Thoracic aorta (tissue), 2 donors: ENCODE measurements at places on chromosomes 12 and 14. TPM values are rescaled to one million over a fixed set of nuclear protein-coding genes. Genes with fewer than 3 reads are reported as not detected.

DNA sequence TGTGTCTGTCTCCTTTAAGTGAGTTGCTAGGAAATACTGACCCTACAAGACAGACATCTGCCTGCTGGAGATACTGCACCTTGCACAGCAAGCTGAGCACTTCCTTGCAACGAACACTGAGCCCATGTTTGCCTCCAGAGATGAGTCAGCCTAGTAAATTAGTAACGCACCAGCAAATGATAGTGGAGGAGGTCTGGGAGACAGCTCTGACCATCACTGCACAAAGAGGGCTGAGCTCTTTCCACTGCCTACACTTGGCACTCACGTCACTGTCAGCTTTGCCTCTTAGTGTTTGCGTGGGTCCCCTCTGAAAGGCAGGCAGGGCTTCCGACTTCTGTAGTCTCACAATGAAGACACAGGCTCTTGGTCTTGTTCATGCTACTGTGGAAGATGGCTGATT is 109.0 kb downstream of the APAF1 start:
- no peaks in the 10 kb centered on the region for H3K4me1 ChIP-seq
- H3K36me3 ChIP-seq, result no peaks in the 10 kb centered on the region
- no peak for DNase-seq
- H3K4me3 ChIP-seq, result no peak overlapping the region
- no peak overlapping the region for H3K27ac ChIP-seq

- no peak overlapping the region for H3K4me3 ChIP-seq
- no peak overlapping the region for H3K27ac ChIP-seq
- no peak for DNase-seq
Observed at GRCh38 chr14:99067927-99068326, 204.1 kb downstream of the BCL11B start.

DNA sequence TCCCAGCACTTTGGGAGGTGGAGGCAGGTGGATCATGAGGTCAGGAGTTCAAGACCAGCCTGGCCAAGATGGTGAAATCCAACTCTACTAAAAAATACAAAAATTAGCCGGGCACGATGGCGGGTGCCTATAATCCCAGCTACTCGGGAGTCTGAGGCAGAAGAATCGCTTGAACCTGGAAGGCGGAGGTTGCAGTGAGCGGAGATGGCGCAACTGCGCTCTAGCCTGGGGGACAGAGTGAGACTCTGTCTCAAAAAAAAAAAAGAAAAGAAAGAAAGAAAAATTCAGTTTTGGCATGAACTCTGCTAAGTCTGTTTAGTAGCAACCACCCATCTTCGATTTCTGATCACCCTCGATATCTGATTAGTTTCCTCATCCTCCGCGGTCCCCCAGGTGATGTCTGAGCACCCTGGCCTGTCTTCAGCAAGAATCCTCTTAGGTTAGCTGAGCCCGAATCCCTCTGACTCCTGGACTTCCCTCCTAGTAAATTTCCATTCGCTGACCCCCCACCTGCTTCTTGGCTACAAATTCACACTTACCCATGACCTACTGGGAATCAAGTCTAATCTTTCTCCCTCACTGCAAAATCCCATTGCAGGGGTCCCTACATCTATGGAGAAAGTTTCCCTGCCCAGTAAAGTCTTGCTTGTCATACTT is 879 bp upstream of the HSPB8 start:
- no peaks in the 10 kb centered on the region for H3K36me3 ChIP-seq
- DNase-seq, result no peak
- H3K27ac ChIP-seq, result peak overlapping the region; percentile 95
- H3K4me3 ChIP-seq, result no peak overlapping the region

GRCh38 chr12:89880690-89881350 is 172.2 kb upstream of the ATP2B1 start:
- H3K36me3 ChIP-seq, result no peaks in the 10 kb centered on the region
- no peaks in the 10 kb centered on the region for H3K4me1 ChIP-seq
- no peak overlapping the region for H3K27ac ChIP-seq
- no peak for DNase-seq
- H3K4me3 ChIP-seq, result no peak overlapping the region

DNA sequence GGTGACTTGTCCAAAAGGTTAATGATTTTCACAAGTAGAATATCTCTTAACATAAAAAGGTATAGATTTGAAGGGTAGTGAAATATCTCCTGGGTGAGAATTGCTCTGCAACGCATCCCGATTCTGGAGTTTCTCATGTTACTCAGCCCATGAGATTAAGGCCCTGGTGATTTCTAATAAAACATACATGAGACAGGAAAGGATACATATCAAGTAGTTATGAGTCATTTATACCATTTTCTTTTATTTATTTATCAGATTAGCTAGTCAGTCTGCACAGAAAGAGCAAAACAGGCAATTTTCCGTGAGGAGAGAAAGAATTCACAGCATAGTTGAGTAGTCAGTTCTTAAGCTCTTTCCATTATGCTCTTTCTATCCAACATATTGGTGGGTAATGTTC is 535.6 kb upstream of the ATP2B1 start:
- peaks cover 6% of the 10 kb centered on the region for H3K4me1 ChIP-seq
- no peaks in the 10 kb centered on the region for H3K27me3 ChIP-seq
- no peak for DNase-seq
- H3K27ac ChIP-seq, result no peak overlapping the region

GRCh38 chr14:66293533-66294105 is 192.6 kb upstream of the CCDC196 start:
- no peaks in the 10 kb centered on the region for H3K27me3 ChIP-seq
- no peak for DNase-seq
- no peaks in the 10 kb centered on the region for H3K36me3 ChIP-seq
- H3K27ac ChIP-seq, result no peak overlapping the region
- peak overlapping the region; percentile 29 for H3K4me3 ChIP-seq

DNA sequence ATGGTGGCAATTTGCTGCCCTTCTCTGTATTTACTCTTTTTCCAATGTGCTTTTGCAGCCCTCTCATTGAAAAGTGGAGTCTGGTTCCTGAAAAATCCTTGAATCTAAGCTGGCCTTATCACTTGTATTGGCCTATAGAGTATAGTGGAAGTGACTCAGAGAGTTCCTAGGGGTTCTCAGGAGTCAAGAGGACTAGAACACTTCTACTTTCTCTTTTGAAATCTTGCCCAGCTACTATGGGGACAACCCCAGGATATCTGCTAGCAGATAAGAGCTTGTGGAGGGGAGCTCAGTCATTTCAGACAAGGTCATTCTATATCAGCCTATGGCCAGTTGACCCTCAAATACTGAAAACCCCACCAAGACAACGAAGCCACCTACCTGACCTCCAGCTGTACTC is 26.7 kb upstream of the WSCD2 start:
- no peak for DNase-seq
- H3K36me3 ChIP-seq, result no peaks in the 10 kb centered on the region
- no peaks in the 10 kb centered on the region for H3K4me1 ChIP-seq
- no peak overlapping the region for H3K27ac ChIP-seq

GRCh38 chr12:120757226-120757742 is 31.7 kb downstream of the ACADS start:
- H3K4me1 ChIP-seq, result peaks cover 8% of the 10 kb centered on the region
- H3K4me3 ChIP-seq, result no peak overlapping the region
- no peaks in the 10 kb centered on the region for H3K27me3 ChIP-seq
- no peak for DNase-seq

DNA sequence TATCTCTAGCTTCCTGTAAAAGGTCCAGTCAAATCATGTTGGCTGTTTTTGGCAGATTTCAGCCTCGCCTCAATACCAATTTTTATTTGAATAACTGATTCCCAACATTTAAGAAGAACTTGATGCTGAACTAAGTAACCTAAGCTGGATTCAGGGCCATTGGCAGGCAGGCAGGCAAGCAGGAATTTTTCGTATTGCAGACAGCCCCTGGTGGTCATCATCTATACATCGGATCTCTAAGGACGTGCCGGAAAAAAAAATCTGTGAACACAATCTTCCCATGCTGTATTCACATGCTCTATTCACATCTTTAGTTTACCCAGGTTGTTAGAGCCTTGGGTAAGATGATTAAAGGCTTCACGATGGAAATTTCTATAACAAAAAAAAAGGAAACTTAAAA is 7.0 kb downstream of the VCPKMT start:
- H3K27ac ChIP-seq, result no peak overlapping the region
- H3K4me3 ChIP-seq, result no peak overlapping the region
- H3K4me1 ChIP-seq, result no peaks in the 10 kb centered on the region
- peaks cover 19% of the 10 kb centered on the region for H3K36me3 ChIP-seq
- DNase-seq, result no peak
- H3K27me3 ChIP-seq, result no peaks in the 10 kb centered on the region

GRCh38 chr14:96189281-96189711 is 15.3 kb upstream of the BDKRB2 start:
- H3K36me3 ChIP-seq, result no peaks in the 10 kb centered on the region
- H3K27ac ChIP-seq, result no peak overlapping the region
- H3K27me3 ChIP-seq, result no peaks in the 10 kb centered on the region
- H3K4me3 ChIP-seq, result no peak overlapping the region

GRCh38 chr14:90678420-90678819 is 137.8 kb downstream of the TTC7B start:
- no peak overlapping the region for H3K4me3 ChIP-seq
- DNase-seq, result no peak
- no peaks in the 10 kb centered on the region for H3K36me3 ChIP-seq

DNA sequence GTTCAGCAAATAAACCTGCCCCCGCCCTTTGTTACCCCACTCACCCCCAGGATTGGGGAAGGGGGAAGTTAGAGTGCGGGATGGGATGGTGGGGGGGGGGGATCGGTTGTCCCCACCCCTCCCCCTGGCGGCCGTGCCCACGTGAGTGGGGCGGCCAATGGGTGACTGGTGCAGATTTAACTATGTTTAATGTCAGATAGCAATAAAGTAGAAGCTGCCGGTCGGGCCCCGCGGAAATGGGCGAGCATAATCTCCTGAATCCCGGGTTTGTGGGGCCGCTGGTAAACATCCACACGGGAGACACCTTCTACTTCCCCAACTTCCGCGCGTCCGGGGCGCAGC is at the start of gene HOXC12:
HOXC12 (plus strand) TSS at position 210 of the 342 bp plus-strand sequence; CDS start at position 237, 27 bp downstream.
- no peaks in the 10 kb centered on the region for H3K4me1 ChIP-seq
- peaks cover 40% of the 10 kb centered on the region for H3K27me3 ChIP-seq
- DNase-seq, result no peak
- no peak within 1 kb of the TSS for H3K27ac ChIP-seq
- H3K4me3 ChIP-seq, result no peak within 1 kb of the TSS

GRCh38 chr14:81169711-81170103 is 51.1 kb downstream of the GTF2A1 start:
- H3K4me3 ChIP-seq, result peak overlapping the region; percentile 73
- H3K36me3 ChIP-seq, result no peaks in the 10 kb centered on the region
- peak overlapping the region; percentile 75 for H3K27ac ChIP-seq
- H3K4me1 ChIP-seq, result no peaks in the 10 kb centered on the region

DNA sequence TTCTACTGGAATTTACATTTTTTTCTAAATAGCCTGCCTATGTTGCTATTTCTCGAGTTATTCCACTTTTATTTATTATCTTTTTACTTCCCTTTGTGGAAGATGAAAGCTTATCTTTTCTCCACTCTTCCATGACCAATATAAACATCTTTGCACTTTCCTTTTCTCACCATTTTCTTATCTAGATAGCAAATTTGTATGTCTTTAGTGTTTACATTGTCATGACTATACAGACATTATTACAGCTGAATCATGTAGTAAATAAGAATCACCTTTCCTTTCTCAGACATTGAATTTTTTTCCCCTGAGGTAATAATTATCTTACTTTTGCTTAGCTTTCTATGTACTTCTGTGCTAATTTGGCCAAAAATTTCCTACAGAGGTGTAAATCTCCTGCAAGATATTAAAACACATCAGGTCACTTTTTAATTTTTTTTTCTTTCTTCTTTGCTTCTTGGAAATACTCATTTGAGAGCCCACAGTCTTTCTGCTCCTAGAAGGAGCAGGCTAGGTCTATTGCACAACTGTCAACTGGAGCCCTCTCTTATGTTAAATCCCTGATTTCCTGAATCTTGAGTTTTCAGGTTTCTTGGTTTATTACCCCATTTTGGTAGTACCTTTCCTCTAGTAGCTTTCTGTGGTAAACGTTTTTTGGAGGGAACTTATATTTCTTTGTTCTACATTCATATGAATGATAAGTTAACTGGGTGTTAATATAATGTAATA is 109.0 kb upstream of the ATP2B1 start:
- no peaks in the 10 kb centered on the region for H3K4me1 ChIP-seq
- no peaks in the 10 kb centered on the region for H3K27me3 ChIP-seq
- no peak overlapping the region for H3K27ac ChIP-seq
- H3K36me3 ChIP-seq, result no peaks in the 10 kb centered on the region
- no peak overlapping the region for H3K4me3 ChIP-seq

GRCh38 chr12:19245666-19246065 is 116.1 kb downstream of the PLEKHA5 start:
- no peaks in the 10 kb centered on the region for H3K36me3 ChIP-seq
- no peak overlapping the region for H3K27ac ChIP-seq
- no peaks in the 10 kb centered on the region for H3K27me3 ChIP-seq
- H3K4me1 ChIP-seq, result peaks cover 21% of the 10 kb centered on the region
- no peak overlapping the region for H3K4me3 ChIP-seq

Gene SERPINA1
- total RNA-seq, result 22.4 TPM

Gene KLHDC1
- total RNA-seq, result 10.8 TPM

Gene P2RX7
- 3.2 TPM for total RNA-seq

Gene GYS2
- not detected for total RNA-seq

Gene RPL6
- 544 TPM for total RNA-seq

Gene TESPA1
- total RNA-seq, result 0.28 TPM

Gene OR4K1
- total RNA-seq, result not detected

Gene C12orf56
- not detected for total RNA-seq

Gene CPNE6
- 1.3 TPM for total RNA-seq

Gene KCNJ8
- 7.0 TPM for total RNA-seq
